Testis (tissue), 5 donors: ENCODE measurements at places on chromosomes 11 and 22. TPM values are rescaled to one million over a fixed set of nuclear protein-coding genes. Genes with fewer than 3 reads are reported as not detected.

Gene TEX12
- total RNA-seq: 6.3 TPM

Gene LDHAL6A
- total RNA-seq: 4.7 TPM

Gene KRTAP5-9
- total RNA-seq: 3.6 TPM

Gene SYT12
- total RNA-seq: 4.2 TPM

GRCh38 chr22:30813936-30814335 lies 119.3 kb downstream of the OSBP2 start:
- no peak for DNase-seq

GRCh38 chr11:30282289-30282631 lies 40.6 kb upstream of the ARL14EP start:
- no peak for DNase-seq

DNA sequence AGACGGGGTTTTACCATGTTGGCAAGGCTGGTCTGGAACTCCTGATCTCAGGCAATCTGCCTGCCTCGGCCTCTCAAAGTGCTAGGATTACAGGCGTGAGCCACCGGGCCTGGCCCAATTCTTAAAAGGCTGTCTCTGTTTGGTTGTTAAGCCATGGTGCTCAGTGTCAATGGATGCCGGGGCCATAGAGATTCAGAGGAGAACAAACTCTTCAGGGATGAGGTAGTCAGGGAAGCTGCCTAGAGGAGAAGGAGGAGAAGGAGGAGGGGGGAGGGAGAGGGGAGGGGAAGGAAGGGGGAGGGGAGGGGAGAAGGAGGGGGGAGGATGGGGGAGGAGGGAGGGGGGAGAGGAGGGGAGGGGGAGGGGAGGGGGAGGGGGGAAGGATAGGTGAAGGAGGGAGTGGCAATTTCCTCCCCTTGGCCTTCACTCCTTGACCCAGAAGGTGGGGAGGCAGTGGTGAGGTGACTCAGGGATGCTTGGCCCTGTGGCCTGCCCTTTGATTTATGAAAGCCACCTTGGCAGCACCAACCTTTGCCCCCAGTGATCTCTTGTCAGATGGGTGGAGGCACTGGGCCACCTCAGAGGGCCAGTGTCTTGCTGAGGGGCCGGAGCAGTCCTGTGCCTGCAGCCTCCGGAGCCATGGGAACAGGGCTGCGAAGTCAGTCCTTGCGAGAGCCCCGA lies at the start of gene C11orf86:
Gene C11orf86, plus strand, starts transcription at position 581 of the 681 bp plus-strand sequence. Its CDS starts 59 bp downstream, at position 640.
- no peak for DNase-seq

DNA sequence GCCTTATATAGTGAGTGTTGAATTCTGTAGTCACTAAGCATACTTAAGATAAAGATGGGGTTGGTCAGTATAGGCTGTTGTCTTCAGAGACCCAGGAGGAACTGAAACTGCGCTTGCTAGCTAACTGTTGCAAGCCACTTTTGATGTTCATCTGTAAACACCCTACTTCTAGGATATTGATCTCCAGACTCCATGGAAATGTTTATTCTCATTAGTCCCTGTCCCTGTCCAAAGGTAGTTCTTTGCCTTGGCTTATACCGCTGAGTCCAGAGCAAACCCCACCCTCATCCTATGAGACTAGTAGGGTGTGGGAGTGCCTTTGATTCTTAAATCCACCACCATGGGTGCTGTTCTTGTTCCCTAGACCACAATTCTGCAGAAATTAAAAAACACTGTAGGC lies 36.4 kb downstream of the DEPDC5 start:
- DNase-seq: no peak

DNA sequence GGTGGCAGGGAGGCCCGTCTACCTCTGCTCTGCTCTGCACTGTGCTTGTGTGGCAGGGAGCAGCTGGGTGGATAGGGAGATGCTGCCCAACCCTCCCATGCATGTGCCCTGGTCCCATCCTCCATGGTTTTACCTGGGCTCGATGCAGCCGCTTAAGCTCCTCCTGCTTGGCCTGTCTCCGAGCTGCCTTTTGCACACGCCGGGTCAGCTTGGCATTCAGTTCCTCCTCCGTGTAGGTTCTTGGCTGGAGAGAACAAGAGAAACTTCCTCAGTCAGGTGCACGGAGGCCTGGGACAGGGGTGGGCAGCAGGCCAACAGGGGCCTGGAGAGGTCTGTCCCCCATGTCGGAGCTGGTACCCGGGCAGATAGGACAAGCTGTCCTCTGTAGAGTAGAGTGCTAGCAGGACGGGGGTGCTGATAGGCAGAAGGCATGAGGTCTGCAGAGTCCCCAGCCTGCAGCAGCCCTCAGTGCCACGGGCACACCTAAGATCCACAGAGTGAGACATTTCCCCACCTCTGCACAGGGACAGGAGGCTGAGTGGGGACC lies 36.4 kb upstream of the BID start:
- no peak for DNase-seq

DNA sequence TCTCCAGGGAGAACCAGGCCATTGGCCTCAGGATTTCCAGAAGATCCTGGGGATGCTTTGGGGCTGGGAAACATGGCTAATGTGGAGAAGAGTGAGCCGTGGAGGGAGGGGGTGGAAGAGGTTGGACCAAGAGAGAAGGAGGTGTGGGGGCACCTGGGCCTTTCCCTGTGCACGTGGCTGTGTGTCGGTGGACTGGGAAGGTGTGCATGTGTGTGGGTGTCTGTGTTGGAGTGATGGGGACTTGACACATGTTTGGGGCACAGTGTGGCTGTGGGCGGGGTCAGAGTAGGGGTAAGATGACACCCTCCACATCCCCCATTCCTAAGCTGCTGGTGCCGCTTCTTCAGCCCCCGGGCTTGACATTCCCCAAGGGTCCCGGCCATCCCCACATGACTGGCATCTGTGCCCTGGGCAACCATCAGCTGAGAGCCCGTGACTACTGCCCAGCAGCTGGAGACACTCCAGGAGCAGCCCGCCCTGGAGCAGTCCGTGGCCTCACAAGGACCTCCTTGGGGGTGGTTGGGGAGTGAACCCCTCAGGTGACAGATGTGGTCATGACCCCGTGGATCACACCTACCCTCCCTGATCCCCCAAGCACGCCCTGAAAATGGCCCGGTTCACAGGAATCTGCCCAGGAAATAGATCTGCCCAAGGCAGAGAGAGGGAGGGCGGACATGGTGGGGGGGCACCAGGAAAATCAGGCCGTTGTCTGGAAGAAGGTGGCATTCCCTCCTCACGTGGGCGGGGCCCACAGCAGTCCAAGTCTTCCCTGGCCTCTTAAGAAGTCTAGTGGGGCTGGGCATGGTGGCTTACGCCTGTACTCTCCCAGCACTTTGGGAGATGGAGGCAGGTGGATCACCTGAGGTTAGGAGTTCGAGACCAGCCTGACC lies 34.8 kb upstream of the SOX10 start:
- no peak for DNase-seq

DNA sequence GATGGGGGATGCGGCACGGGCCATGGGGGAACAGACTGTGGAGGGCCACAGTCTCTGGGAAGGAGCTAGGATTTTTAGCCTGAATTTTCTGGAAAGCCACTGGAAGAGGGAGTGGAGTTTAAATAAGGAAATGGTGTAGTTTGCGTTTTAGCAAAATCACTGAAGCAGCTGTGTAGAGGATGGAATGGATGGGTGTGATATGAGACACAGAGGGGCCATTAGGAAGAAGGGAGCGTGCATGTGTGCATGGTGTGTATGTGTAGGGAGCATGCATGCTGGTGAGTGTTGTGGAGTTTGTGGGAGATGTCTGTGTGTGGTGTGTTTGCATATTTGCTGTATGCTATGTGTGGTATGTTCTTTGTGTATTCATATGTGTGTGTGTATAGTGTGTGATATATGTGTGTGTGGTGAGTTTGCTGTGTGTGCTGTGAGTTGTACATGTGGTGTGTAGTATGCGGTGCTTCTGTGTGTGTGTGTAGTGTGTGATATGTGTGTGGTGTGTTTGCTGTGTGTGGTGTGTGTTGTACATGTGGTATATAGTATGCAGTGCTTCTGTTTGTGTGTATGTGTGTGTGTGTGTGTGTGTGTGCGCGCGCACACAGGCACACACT lies 67.6 kb downstream of the FBXO7 start:
- DNase-seq: no peak

- DNase-seq: no peak
These were observed 1.6 kb upstream of the OR5M3 start for GRCh38 chr11:56474729-56475235.

GRCh38 chr11:23723861-23724260 lies 773.0 kb upstream of the LUZP2 start:
- no peak for DNase-seq

GRCh38 chr11:17015627-17016126 lies 1.5 kb upstream of the PLEKHA7 start:
- DNase-seq: no peak

GRCh38 chr22:29701155-29701999 lies 18.4 kb upstream of the CABP7 start:
- DNase-seq: no peak

- DNase-seq: no peak
These were observed 9.4 kb upstream of the MRPL23 start for GRCh38 chr11:1937616-1938342.

- no peak for DNase-seq
These were observed 1041.0 kb upstream of the CNTN5 start for GRCh38 chr11:97979741-97980140.

DNA sequence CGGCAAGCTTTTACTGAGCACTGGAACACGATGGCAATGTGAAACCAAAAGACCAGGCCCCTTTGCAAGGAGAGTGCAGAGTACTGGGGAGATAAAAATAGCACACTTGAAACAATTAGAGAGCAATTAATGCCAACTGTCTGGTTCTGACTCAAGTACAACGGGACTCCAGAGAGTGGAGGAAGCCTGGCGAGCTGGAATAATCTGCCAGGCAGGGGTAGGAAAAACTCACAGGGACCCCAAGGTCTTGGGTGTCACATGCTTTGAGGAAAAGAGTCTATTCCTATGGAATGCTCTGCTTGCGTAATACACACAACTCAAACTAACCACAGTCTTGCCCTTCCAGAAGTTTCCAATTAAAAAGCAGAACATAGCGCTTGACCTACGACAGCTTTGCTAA lies 113.0 kb upstream of the CLMP start:
- DNase-seq: no peak

DNA sequence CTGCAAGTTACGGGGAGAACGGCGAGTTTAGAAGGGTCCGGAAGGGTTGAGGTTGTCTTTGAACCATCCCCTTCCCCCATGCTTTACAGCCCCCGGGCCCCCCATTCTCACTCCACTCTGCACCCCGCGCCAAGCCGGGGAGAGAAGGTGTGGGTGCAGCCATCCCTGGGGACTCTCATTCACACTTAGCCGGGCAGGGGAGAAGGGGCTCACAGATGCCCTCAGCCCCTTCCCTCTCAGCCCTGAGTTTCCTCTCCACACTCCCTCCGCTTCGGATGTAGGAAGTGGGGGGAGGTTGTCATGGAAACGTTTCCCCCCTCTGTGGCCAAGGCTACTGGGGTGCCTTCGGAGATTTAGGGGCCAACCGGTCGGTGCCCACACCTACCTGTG lies 334 bp downstream of the CADM1 start:
- DNase-seq: no peak

DNA sequence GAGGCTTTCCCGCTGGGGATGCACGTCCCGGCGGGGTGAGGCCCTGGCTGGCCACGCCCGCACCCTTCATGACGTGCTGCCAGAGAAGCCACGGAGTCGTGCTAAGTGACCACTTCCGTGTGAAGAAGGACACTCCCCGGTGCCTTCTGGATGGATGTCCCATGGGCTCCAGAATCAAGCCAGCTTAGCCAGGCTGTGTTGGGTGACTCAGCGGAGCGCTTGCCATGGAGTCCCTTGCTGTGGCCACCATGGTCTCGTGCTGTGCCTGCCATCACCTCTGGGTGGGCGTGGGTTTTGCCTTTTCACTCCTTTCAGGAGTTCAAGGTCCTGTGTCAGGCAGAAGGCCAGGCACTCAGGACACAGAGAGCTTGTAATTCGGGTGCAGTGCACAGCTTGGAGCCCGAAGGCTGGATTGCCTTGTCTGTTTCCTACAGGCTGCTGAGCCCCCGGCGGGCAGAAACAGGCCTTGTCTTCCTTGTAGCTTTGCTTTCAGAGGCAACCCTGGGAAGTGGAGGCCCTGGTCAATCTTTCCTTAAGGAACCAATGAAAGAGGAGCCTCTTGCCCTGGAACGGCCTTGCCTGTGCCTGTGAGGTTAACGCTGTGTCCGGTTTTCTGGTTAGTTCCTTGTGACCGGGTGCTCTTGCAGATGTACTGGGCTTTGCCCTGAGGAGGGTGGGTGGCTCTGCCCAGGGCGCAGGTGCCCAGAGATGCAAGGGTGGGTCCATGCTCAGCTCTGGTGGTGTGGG lies 268.6 kb downstream of the TBC1D22A start:
- peak; percentile 41 for DNase-seq

GRCh38 chr11:112516261-112516660 lies 255.6 kb upstream of the PLET1 start:
- DNase-seq: no peak

DNA sequence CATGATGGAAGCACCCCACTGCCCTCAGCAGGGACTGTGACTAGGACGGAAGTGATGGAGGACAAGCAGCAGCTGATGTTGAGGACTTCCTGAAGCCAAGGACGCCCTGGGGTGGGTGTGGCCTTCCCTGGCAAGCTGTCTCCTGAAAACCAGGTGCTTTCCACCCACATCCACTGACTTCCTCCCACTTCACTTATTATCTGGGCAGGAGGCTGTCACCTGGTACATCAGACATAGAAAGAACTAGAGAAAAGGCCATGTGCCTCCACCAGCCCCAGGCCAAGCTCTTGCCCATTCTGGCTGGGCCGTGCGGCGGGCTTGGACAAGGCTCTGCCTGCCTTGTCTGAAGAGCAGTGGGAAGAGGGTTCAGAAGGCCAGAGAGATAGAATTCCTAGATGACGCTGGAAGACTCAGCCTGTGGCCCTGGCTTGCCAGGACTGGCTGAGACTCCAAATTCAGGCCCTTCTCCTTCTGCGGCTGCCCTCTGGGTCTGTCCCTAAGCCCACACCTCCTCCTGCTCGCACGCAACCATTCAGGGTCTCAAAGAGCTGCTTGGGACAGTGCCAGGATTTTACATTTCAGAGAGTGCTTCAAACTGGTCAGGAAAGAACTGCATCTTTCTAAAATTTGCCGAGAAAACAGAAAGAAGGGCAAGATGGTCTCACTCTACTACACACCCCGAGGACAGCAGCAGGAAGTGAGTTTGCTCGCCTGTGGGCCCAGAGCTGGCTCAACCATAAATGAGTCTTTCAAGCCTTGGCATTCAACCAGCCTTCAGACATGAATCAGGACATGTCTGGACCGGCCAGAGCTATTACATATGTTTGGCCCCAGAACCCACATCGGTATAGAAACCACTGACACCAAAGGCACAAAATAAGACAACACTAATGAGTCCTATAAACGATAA lies 13.3 kb downstream of the ARHGAP1 start:
- no peak for DNase-seq

GRCh38 chr11:2315395-2316168 lies 13.8 kb downstream of the TSPAN32 start:
- DNase-seq: no peak

GRCh38 chr11:9876331-9876730 lies 212.5 kb downstream of the SWAP70 start:
- DNase-seq: no peak
